ENCODE measurements at places on chromosomes 1 and 21. TPM values are rescaled to one million over a fixed set of nuclear protein-coding genes. Genes with fewer than 3 reads are reported as not detected.

Gene FAM78B
- 0.33 TPM for total RNA-seq

Gene INSRR
- total RNA-seq = not detected

Gene BTBD8
- total RNA-seq = 10.8 TPM

Gene ODR4
- 13.7 TPM for total RNA-seq

Gene S100A14
- 0.33 TPM for total RNA-seq

Gene LAMTOR2
- total RNA-seq = 84.7 TPM

Gene TSSK3
- total RNA-seq = 0.51 TPM

Gene KRTAP7-1
- total RNA-seq = not detected

Gene PRAMEF14
- not detected for total RNA-seq

Gene ERO1B
- total RNA-seq = 4.1 TPM

Gene GJC2
- 13.4 TPM for total RNA-seq

Gene TNFSF4
- 1.3 TPM for total RNA-seq

Gene CASQ1
- total RNA-seq = 0.26 TPM

Gene ESPN
- not detected for total RNA-seq

Gene NRIP1
- 25.4 TPM for total RNA-seq

Gene HSF2BP
- total RNA-seq = 1.2 TPM

Gene MYOG
- total RNA-seq = not detected

Gene TCP10L
- 0.83 TPM for total RNA-seq

Gene LCE1E
- total RNA-seq = not detected

Gene POU2F1
- total RNA-seq = 3.6 TPM

Gene CLCA4
- total RNA-seq = not detected

Gene ERICH3
- total RNA-seq = 0.17 TPM

Gene KAZN
- 5.0 TPM for total RNA-seq

Gene LY9
- not detected for total RNA-seq

Gene ANXA9
- total RNA-seq = 0.33 TPM

Gene GCLM
- 16.2 TPM for total RNA-seq

Gene VWA1
- total RNA-seq = 2.6 TPM

Gene CNKSR1
- total RNA-seq = not detected

Gene RIMKLA
- under 0.01 TPM for total RNA-seq

Gene ILDR2
- total RNA-seq = under 0.01 TPM

Data from fibroblast of lung (primary cell).